ENCODE measurements at places on chromosomes 1 and 21.

- DNase-seq: no peak
Observed at GRCh38 chr1:83909687-83910086, 89.2 kb downstream of the TTLL7 start.

GRCh38 chr1:63731117-63732043, 42.4 kb upstream of the ROR1 start:
- DNase-seq: no peak

DNA sequence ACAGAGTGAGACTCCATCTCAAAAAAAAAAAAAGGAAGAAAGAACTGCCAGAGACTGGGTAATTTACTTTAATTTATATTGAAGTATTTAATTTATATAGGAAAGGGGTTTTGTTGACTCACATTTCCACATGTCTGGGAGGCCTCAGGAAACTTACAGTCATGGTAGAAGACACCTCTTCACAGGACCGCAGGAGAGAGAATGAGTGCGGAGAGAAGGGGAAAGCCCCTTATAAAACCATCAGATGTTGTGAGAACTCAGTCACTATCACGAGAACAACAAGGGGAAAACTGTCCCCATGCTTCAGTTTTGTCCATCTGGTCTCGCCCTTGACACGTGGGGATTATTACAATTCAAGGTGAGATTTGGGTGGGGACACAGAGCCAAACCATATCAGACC, 25.8 kb upstream of the PPP1R8 start:
- no peak for DNase-seq

GRCh38 chr1:17274186-17275170, 25.6 kb downstream of the PADI3 start:
- no peak for DNase-seq

GRCh38 chr1:201186192-201186591, 4.4 kb upstream of the IGFN1 start:
- no peak for DNase-seq

- no peak for DNase-seq
Observed at GRCh38 chr1:23836037-23836436, 10.8 kb upstream of the HMGCL start.

- no peak for DNase-seq
Observed at GRCh38 chr1:41799723-41800122, 119.0 kb downstream of the HIVEP3 start.

DNA sequence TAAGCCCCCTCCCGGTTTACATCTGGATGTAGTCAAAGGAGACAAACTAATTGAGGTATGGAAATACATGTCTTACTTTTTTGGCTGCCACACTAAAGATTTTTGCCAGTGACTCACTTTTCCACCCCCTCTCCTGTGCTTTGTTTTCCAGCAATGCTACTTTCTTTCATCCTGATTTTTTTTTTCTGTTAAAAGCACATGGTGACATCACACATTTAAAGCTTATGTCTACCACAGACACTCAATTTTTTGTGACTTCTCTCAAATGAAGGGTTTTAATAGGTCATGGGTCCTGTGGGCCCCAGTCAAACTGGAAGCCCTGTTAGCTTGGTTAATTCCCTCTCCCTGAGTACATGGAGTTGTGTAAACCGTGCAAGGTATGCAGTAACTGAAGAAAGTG, 2.2 kb downstream of the PPP1R8 start:
- no peak for DNase-seq

- no peak for DNase-seq
Observed at GRCh38 chr1:29700491-29700890, 464.2 kb downstream of the PTPRU start.

DNA sequence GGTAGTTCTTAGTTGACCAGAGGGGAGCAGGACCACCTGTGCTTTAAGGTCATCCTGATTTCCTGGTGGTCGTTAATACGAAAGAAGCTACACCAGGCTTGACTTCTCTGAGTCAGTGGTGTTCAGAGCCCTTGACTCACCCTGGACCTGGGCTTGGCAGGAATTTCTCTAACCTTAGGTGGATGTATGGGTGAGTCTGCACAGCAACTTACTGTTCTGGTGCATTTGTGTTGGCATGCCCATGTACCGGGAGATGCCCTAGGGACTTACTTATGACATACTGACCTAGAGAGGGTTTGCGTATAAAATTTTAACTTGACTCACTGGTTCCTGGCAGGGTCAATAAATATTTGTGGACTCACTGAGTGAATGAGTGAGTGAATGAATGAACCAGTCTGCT, 304.6 kb downstream of the DISC1 start:
- DNase-seq: no peak

GRCh38 chr21:15686506-15686905, 43.3 kb upstream of the USP25 start:
- no peak for DNase-seq

DNA sequence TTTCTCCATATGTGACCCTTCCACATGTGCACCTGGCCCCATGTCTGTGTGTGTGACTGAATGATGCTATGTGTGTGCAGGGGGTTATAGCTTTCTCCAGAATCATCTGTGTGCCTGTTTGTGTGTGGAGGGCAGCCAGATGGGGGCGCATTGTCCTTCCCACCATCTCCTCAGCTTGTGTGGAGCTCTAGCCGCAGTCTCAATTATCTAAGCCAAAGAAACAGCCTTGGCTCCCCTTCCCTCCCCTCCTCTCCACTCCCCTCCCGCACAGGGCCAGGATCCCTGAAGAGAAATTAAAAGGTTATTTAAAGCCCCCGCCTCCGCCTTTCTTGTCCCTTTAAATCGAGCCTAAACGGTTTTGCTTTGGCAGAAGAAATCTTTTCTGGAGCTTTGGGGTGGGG, 1.8 kb upstream of the DMBX1 start:
- DNase-seq: no peak

DNA sequence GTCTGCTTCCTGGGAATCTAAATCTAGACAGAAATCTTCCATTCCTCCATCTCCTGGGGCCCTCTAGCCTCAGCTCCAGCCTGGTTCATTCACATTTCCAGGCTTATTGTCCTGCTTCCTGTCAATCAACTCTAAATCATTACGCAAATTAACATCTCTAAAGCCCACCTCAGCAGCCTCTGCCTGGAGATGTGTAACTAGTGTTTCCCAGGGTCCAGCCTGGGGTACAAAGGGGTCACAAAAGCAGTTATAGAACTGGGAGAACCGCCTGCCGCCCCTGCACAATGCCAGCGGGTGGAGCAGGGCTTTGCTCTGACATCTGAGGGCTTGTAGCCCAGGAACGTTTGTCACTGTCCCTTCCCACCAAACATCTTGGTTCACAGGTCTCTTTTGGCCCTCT, 373.5 kb downstream of the RRAGC start:
- no peak for DNase-seq

GRCh38 chr1:94322696-94323095, 85.3 kb upstream of the ARHGAP29 start:
- DNase-seq: no peak

GRCh38 chr1:205267306-205267902, 39.7 kb downstream of the TMCC2 start:
- no peak for DNase-seq

GRCh38 chr21:32301596-32301995, 2.9 kb downstream of the MRAP start:
- no peak for DNase-seq

- no peak for DNase-seq
Observed at GRCh38 chr21:33128538-33128937, 58.6 kb downstream of the OLIG1 start.

DNA sequence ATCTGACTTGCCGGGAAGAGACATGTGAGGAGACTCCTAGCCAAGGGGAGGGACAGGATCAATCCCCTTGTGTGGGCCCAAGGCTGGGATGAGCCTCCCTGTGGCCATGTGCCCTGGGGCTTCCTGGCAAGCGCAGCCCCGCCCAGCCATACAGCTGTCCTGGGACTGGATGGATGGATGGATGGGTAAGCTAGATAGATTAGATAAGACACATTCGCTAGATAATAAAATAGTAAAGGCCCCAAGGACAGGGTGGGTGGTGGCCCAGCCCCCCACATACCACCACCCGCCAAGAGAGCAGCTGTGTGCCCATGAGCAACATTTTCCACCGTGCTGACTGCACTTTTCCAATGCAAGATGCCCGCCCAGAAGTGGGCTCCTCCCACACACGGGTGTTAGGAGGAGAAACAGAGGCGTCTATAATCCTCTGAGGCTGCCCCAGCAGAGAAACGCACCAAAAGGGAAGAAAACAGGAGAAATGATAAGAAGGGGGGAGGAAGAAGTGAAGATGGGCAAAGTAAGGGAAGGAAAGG, 25.1 kb downstream of the ZBTB17 start:
- DNase-seq: peak; percentile 55

DNA sequence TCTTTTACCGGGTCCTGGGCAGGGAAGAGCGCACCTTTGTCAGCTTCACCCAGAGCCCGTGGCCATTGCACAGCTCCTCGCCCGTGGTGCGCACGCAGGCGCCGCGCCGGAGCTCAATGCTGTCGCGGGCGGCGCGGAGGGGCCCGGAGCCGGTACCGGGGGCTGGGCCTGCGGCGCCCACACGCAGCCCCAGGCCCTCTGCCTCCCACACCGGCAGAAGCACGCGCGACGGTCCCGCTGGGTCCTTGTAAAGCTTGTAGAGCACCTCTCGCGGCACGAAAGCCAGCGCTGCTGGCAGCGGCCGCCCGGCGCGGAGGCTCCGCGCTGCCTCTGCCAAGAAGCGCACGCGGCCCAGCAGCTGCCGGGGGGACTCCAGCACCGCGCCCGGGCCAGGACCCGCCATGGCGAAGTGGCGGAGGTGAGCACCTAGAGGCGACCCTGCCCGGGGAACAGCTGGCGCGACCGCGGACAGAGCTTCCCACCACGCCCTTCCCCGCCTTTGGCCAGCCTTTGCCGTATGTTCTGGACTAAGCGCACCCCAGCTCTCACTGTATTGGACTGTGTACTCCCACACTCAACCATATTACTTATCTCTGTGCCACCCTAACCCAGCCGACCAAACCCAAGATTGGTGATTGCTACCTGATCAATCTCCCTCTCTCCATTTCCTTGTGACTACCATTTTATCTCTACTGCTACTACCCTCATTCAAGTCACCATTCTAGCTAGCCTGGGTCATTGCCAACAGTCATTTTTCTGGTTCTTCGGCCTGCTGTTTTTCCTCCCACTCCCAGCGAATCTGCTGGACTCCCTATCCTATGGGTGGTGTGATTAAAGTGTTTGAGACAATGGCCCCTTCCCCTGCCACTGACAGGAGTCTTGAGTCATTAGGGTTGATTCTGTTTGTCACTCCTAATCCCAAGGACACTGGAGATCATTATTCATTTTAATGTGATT, at the start of gene HECTD3:
HECTD3 (minus strand) TSS at position 470 of the 957 bp plus-strand sequence; CDS start at position 403, 67 bp downstream.
- peak; percentile 67 for DNase-seq

DNA sequence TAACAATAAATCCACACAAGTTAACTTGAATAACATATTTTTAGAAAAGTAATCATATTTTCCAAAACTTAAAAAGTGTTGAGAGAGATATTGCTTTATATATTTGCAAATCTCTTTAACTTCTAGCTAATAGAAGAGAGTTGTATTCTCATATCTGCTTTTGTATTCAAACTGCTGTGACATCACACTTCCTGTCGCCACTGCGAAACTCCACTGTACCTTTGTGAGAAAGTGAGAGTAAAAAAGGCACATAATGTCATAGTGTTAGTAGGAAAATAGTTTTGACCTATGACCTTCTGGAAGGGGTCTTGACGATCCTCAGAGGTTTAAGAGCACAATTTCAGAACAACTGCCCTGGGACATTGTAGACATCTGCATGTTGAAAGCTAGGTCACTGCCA, 21.6 kb downstream of the AK5 start:
- no peak for DNase-seq

DNA sequence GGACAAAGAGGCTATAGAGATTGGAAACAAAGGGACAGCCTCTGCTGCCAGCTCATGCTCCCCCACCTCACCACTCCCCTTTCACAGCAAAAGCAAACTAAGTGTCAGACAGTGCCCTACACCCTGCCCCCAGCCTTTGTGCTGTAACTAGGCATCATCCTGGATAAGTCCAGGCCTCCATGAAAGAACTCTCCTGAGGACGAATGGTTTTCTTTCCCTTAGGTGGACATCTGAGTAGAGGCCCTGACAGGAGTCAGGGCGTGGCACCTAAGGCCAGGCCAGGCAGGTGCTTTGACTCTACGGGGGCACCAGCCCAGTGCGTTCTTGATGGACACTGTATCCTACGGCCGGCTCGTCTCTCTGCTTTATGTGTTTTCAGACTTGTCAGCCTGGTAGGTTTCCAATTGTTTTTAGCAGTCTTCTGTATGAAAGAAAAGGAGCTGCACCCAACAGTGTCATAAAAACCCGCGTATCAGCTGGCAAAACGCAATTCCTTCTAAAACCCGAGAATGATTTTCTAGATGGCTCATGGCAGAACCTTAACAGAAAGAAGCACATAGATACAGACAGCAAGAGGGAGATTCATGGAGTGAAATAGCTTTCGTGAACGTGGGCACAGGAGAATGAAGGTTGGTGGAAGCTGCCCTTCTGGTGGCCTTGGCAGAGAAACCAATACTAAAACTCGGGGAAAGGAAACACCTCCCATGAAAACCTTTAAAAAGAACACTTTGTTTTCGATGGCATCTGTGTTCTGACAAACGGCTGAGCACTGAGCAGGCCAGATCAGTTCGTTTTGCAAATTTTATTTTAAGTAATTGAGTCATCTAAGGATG, 51.7 kb upstream of the AJAP1 start:
- no peak for DNase-seq

- DNase-seq: no peak
Observed at GRCh38 chr1:30652152-30652841, 71.1 kb downstream of the MATN1 start.

GRCh38 chr21:37742532-37742931, 173.7 kb downstream of the KCNJ6 start:
- no peak for DNase-seq

GRCh38 chr1:201230676-201231075, 40.1 kb downstream of the IGFN1 start:
- DNase-seq: no peak

DNA sequence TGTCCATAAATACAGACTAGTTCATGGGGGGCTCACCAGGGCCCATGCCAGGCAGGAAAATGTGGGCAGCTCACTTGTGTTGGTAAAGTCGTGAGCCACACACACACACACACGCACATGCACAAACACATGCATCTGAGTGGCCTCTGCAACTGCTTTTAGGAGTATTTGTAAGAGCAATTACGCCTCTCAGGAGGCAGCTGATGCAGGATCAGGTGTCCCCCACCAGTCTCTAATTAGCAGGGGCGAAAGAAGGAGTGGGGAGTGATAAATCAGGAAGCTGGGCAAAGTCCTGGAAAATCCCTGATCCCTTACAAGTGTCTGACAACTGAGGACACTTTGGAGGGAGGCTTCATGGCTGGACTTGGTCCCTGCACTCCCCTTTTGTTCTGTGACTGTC, 5.7 kb upstream of the IVL start:
- no peak for DNase-seq

DNA sequence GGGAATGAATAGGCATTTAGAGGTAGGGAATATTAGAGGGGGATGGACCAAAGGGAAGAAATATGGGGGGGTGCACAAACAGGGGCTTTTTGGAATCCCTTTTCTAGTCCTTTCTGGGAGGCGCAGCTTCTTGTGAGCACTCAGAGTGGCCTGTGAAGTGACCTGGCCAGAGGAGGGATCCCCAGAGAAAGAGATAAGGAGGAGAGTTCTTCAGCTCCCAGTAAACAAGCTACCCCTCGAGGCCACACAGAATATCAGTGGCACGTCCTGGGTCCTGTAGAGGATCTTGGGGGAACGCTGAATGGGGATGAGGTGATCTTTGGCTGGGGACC, 19.4 kb downstream of the VANGL2 start:
- DNase-seq: no peak

GRCh38 chr1:243628476-243628907, 221.6 kb downstream of the AKT3 start:
- DNase-seq: no peak

Data from effector CD4-positive, alpha-beta T cell (primary cell).